ENCODE measurements at places on chromosomes 13 and 19.

- DNase-seq = no peak
These were observed 1.5 kb downstream of the IFNL4 start for GRCh38 chr19:39246951-39247669.

GRCh38 chr13:35882722-35883497, 248.3 kb downstream of the DCLK1 start:
- no peak for DNase-seq

DNA sequence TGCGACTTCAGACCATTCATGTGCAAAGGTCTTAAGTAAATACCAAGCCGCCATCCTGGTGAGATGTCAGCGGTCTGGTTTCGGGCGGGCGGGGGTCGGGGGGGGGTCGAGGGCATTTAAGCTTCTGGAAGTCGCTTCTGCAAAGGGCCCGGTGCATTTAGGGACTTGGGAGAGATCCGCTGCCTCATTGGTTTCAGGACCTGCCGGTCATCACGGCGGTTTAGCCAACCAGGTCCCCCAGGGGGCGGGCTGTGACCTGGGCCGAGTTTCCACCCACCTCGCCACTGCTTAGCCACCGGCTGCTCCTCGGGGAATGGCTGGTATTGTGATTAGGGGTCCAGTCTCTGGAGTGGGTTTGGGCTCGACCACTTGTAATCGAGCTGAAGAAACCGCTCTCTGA, 7.8 kb downstream of the ANKLE1 start:
- no peak for DNase-seq

- no peak for DNase-seq
These were observed 269.1 kb upstream of the EDNRB start for GRCh38 chr13:78187781-78188180.

DNA sequence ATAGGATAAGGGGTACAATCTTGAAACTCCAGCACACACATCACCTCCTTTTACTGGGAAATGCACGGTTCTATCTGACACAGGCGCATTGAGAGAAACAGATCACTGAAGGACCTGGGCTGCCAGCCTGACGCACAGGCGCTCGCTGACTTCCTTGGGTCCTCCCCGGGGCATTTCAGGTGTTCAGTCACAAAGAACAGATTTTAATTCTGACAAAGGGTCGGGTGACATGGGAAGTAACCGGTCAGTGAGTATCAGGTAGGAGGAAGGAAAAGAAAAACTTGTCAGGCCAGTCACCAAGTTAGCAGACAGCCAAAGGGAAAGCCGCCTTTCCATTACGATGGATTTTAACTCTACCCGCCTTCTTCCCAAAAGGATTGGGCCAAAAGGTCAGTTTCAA, 39.6 kb downstream of the INSR start:
- no peak for DNase-seq

GRCh38 chr19:10155839-10156238, 36.1 kb upstream of the EIF3G start:
- DNase-seq = no peak

DNA sequence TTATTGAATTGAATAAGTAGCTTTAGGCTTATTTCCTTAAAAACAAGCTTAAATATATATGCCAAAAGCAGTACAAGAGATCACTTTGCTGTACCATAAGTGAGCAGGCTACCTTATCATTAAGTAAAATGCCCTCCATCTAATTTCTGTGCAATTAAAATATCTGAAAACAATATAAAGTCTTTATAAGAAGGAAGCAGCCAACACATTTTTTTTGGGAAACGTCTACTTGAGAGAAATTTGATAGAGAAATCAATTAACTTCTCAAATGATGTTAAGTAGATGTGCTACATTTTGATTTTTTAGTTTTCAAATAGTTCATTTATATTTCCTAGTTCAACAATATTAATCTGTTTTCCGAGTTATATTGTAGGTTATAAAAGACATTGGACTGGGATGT, 52.5 kb downstream of the GPC5 start:
- DNase-seq = no peak

DNA sequence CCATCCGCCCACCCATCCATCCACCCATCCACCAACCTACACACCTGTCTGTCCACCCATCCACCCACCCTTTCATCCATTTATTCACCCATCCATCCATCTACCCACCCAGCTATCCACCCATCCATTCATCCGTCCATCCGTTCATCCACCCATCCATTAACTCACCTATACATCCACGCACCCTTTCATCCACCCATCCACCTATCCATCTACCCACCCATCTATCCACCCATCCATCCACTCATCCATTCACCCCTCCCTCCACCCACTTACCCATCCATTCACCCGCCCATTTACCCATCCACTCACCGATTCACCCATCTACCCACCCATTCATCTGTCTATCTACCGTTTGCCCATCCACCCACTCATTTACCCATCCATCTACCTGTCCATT, 17.6 kb downstream of the KLHL26 start:
- DNase-seq = no peak

DNA sequence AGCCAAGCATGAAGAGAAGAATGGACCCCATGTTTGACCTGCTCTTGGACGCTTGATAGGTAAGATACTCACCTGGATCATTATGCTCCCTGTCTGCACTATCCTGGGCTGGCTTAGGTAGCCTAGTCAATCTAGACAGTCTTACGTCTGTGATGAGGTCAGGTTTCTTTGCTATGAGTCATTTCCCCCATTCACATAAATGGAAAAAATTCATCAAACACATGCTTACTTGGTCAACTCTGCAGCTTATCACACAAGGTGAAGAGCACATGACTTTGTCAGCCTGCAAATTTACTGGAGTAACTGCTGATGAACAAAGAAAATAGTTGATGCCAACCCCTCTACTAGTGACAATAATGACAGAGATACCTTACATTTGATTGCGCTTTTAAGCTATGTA, 170.0 kb downstream of the NUFIP1 start:
- no peak for DNase-seq

DNA sequence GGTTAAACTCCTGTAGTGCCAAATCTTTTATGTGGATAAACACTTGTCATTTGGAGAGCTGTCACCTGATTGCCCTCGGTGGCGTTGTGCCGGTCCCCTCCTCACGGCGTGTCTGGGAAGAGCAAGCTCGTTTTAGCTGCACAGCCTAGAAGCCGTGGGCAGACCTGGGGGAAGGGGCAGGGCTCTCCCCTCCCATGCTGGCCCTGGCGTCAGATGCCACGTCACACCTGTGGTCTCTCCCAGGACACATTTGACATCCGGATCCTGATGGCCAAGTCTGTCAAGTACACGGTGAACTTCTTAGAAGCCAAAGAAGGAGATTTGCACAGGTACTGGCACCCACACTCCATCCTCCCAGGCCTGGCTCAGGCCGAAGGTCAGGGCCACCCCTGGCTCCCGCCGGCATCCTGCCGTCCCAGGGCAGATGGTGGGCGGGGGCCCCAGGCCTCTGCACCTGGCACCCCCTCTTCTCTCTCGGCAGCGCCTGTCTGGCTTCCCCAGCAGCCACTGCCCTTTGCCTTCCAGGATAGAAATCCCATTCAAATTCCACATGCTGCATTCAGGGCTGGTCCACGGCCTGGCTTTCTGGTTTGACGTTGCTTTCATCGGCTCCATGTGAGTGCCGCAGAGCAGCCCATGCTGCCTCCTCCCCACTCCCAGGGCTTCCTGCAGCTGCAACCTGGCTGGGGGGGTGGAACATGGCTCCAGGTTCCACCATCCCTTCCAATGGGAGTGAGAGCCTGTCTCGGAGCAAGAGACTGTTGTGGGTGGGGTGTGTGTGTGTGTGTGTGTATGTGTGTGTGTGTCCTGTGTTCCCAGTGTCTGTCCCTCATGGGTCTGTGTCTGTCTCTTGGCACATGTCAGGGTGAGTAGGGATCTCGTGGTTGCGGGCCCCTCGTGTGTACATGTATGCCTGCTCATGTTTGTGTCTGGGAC, 8.8 kb downstream of the YIPF2 start:
- DNase-seq = no peak

DNA sequence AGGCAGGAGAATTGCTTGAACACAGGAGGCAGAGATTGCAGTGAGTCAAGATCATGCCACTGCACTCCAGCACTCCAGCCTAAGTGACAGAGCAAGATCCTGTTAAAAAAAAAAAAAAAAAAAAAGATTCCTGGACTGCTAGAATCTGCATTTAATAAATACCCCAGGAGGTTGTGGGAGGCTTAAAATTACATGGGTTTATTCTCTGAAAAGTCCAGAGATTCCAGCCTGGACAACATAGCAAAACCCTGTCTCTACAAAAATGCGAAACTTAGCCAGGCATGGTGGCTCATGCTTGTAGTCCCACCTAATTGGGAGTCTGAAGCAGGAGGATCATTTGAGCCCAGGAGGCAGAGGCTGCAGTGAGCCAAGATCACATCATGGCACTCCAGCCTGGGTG, 9.5 kb upstream of the SLC1A5 start:
- no peak for DNase-seq

GRCh38 chr19:50280074-50280473, 49.1 kb downstream of the KCNC3 start:
- DNase-seq = no peak

- no peak for DNase-seq
These were observed 36.3 kb upstream of the ZNF835 start for GRCh38 chr19:56707821-56708220.

DNA sequence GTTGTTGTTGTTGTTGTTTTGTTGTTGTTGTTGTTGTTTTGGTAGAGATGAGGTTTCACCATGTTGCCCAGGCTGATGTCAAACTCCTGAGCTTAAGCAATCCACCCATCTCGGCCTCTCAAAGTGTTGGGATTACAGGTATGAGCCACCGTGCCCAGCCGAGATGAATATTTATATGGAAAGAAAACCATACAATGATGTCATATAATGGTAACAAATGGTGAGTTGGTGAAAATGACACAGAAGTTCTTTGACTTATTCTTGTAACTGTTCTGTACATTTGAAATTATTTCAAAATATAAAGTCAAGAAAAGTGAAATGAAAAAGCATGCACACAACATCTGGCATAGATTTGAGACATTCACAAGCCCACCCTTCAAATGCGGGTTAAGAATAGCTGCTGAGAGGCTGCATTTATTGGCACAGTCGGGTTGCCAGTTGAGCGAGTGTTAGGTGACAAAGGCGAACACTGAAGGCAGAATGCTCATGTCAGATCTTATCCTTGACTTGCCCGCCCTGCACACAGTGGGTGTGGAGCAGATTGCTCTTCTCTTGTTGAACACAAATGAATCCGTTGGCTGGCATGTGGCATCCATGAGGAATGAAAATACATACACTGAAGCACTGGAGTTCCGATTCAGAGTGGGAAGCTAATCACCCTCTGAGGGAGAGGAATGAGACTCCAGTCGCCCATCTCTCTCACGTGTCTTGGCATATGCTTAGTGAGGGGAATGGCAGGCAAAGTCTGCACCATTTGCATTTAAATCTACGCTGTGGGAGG, 15.8 kb upstream of the UBE2S start:
- no peak for DNase-seq

GRCh38 chr19:17522988-17523872, 11.8 kb downstream of the PGLS start:
- DNase-seq = peak; percentile 26

DNA sequence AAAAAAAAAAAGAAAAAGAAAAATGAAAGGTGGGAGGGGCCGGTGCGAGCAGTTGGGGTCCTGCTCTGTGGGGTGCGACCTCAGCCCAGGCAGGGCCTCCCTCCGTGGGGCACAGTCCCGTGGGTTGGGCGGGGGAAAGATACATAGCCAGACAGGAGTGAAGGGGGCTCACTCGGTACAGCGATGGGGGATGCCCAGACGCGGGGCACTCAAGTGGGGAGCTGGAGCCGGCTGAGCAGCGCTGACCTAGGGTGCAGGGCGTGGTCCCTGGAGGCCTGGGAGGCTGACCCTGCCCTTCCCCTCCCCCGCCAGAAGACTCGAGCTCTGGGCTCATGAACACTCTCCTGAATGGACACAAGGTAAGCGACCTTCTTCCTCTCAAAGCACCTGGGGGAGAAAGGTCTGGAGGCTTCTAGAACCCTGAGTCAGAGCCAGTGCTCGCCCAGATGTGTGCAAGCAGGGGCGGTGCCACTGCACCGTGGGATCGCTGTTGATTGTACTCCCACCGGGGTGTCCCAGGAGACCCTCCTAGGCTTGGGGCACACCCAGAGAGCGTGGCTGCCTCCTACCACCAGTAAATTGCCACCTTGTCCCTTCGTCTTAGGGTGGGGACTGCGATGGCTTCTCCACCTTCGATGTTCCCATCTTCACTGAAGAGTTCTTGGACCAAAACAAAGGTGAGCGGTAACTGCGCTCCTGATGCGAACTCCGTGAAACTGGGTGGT, 3.4 kb downstream of the HMG20B start:
- no peak for DNase-seq

DNA sequence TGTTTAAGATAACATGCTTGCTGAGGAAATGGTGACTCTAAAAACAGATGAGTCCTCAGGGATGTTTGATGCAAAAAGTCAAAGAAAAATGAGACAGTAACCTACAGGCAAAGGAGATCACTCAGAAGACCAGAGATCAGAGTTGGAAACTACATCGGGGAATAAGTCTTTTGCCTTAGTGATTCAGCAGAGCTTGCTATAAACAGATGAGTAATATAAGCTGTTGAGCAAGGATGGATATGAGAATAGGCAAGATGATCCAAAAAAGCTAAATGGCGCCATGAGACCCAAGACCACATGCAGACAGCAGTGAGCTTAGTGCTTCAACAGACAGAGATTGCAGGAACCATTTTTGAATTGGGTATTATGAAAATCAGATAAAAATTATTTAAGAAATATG, 168.6 kb downstream of the POSTN start:
- DNase-seq = no peak

GRCh38 chr19:32866061-32866460, 3.5 kb downstream of the SLC7A9 start:
- no peak for DNase-seq

- peak; percentile 51 for DNase-seq
These were observed at the start of gene ZNF792 for GRCh38 chr19:34963573-34964406. TSS of gene ZNF792 (minus strand) at chr19:34964229. CDS start at chr19:34963662, 567 bp downstream.

DNA sequence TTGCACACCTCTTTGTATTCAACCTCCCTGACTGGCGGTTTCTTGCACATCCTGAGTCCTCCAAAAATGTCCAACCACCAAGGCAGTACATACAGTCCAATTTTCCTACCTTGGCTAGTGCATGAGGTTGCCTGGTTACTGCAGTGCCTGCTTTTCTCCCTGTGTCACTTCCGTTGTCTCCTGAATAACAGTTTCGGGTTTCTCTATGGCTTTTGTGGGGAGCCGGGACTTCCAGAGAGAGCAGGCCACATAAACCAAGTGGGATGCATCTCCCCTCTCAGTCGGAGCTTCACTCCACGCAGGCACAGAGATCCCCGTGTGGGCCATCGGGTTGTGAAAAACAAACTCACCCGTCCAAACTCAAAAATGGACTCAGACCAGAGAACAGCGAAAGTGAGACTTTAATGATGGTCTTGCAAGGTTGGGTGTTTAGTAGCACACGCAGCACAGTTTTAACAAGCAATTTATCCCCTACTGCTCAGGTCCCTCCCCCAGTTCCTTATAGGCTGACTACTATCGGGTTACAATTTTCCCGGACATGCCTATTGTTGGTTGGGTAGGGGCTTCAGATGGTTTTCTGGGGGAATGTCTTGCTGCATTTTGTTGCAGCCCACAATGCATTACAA, 173.1 kb downstream of the POU4F1 start:
- no peak for DNase-seq

GRCh38 chr13:89520468-89520867, 1827.0 kb upstream of the MIR17HG start:
- DNase-seq = no peak

GRCh38 chr19:15640294-15640903, at the start of gene CYP4F3:
TSS of gene CYP4F3 (plus strand) at chr19:15640897. CDS start at chr19:15641416, 519 bp downstream.
- DNase-seq = no peak

- no peak for DNase-seq
These were observed 793.0 kb downstream of the OLFM4 start for GRCh38 chr13:53821632-53822031.
